ENCODE measurements at places on chromosomes 3 and 15.

- peak; percentile 70 for DNase-seq
Observed at GRCh38 chr3:187318819-187319616, 27.5 kb upstream of the MASP1 start.

DNA sequence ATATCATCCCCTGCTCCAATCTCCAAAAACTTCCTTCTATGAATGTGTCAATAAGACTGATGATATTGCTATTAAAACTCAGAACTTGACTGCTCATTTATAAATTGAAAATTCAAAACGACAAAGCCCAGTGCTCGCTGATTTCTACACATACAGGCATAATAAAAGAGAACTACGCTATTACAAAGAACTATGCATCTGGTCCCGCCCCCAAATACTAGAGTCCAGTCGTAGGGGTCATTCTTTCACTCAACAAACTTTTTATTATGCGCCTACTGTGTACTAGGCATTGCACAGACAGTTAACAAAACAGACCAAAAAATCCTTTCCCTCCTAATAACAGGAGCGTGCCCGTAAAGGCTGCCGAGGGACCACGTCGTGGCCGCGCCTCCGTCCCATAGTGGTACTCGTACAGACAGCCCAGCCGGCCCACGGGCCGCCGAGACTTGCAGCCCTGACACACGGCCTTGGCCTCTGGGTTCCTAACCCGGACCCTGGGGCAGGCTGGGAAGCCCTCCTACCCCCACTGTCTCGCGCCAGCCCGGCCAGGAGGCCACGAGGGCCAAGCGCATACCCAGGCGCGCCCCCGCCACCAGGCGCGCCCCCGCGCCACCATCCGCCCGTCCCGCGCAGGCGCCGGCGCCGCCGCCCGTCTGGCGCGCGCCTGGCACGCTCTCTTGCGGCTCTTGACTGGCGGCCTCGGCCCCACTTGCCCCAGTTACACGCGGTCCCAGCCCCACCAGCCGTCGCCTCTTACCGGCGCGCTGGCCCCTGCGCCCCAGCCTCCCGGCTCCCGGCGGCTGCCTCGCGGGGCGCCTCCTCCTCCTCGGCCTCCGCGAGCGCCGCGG is 757 bp downstream of the AVEN start:
- DNase-seq: peak; percentile 68

GRCh38 chr3:168250415-168250861 is 154.7 kb upstream of the GOLIM4 start:
- no peak for DNase-seq

- DNase-seq: no peak
Observed at GRCh38 chr15:57533448-57533799, 58.3 kb upstream of the MYZAP start.

- DNase-seq: no peak
Observed at GRCh38 chr15:43483297-43484128, 9.4 kb downstream of the TP53BP1 start.

GRCh38 chr3:129315223-129315997 is 36.7 kb downstream of the HMCES start:
- no peak for DNase-seq

GRCh38 chr3:121835465-121835801 is 424 bp downstream of the EAF2 start:
- no peak for DNase-seq

DNA sequence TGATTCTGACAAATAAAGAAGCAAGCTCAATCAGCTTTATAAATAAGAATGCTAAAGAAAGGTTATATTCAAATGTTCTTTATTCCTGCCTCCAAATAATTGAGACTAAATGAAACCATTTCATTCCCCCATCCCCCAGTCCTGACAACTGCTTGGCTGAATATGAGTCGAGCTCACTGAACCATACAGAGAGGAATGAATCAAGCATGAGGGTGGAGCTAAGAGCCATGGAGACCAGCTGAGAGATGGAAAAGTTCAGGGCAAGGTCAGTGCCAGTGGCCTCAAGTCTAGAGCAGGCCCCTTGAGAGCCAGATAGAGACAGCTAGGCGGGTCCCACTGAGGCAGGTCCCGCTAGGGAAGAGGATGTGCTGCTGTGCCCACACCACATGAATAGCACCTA is 188.7 kb upstream of the EIF1B start:
- DNase-seq: no peak

DNA sequence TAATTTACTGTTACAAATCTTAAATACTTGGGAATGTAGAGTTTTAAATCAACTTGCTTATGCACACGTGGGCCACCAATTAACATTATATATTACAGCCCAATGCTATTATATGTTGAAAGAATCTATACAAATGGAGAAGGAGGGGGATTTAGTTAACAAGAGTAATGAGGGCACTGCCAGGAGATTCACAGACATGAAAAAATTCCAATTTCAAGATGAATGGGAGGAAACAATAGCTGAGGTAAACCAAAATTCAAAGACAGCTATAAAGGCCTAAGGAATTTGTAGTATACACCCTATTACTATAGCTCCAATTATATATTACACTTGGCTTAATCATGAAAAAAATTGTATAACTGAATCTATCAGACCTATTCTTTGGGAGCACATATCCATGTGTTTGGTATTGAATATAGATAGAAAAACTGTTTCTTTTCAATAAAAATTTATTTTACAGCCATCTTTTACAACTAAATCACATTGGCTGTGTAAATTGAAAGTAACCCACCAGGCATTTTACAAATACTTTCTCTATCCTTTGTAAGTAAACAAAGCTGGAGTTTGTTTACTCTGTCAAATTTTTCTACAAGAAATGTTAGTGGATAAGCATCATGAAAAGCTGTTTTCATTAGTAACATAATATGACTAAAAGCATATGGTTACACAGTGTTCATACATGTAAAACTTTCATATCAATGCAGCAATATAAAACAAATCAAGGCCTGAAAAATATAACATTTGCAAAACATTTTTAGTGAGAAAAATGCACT is 1045.8 kb downstream of the ROBO1 start:
- DNase-seq: no peak

DNA sequence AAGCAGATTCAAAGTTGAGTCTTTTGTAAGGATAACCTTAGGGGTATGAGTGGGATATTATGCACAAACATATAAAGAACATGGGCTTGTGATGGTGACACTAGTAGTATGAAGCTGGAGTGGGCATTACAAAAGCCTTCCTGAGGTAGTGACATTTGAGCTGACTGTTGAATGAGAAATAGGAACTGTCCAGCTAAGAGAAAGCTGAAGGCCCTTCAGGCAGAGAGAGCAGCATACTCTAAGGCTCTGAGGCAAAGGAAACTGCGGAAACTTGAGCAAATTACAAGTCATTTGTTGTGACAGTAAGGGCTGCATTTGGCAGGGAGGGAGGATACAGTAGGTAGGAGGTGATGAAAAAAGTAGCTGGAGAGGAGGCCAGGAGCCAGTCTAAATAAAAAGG is 190.7 kb upstream of the CD96 start:
- DNase-seq: no peak

DNA sequence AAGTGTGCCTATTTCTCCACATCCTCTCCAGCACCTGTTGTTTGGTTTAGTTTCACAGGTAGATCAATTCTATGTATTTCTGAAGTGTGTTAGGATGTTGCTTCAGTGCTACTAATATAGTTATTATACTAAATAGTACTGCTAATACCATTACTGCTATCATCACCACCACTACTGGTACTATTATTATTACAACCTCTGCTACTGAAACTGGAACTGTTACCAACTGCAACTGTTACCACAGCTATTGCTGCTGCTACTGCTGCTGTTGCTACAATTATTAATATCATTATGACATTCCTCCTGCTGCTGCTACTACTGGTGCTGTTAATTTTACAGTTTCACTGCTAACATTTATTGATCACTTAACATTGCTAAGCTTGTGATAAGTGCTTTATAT is 8.3 kb upstream of the LMOD3 start:
- DNase-seq: no peak

- no peak for DNase-seq
Observed at GRCh38 chr3:134901461-134901860, 106.4 kb downstream of the EPHB1 start.

DNA sequence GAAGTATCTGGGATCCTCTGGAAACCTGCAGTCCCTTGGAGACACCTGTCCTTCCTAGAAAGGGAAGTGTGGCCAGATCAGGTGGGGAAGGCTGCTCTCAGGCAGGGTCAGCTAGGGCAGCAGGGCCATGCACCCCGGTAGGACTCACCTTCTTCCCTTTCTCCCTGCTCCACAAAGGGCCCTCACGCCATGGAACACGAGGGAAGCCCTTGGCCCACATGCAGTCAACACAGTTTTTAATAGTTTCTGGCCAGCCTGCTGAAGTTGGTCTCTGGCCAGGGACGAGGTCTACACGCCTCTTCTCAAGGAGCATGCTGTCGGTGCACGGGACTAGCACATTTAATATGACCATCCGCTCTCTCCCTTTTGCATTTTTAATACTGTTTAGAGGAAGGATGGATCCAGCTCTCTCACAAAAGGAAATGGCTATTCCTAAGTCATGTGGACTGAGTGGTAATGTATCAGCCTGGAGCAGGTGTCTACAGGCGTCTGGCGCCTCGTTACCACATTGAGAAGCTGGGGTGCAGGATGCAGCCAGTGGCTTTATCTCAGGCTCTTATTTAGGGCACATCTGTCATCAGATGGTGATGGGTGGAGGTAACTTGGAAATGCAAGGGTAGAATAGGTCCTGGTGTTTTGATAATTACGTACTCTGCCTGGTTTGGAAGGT is 153.9 kb downstream of the KLF13 start:
- no peak for DNase-seq

GRCh38 chr3:140742116-140742515 is 64.3 kb downstream of the TRIM42 start:
- no peak for DNase-seq

DNA sequence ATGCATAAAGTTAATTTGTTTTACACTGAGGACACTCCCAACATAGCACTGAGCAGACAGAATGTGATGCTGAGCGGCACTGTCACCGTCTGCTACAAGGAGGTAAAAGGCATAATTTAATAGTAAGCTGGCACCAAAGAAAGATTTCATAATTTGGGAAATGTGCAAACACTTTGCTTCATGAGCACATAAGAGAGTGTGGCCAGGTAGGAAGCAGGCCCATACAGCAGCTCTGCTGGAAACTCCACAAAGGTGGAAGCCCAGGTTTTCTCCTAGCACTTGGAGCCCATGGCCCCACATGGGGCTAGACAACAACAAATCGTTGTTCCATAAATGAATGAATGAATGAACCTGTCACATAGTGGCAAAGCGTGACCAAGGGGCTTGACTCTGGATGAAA is 68.5 kb upstream of the CACNA2D3 start:
- DNase-seq: no peak

- DNase-seq: no peak
Observed at GRCh38 chr3:148106062-148106461, 591.6 kb upstream of the AGTR1 start.

- no peak for DNase-seq
Observed at GRCh38 chr3:52649461-52650210, 36.1 kb downstream of the PBRM1 start.

DNA sequence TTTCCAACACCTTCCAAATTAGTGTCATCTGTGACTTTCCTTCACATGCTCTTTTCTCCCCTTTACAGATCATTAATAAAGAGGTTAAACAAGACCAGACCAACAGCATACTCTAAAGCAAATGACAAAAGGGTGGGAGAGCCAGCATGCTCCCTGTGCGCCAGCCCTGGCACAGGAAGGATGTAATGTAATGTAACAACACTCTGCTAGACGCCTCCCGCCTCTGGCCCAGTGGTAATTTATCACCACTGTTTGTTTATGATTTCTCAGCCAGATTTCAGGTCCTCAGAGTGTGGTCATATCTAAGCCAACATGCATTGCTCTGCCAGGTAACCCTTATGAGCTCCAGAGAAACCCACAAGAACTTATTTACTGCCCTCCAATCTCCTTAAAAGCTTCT is 189.5 kb upstream of the WNT5A start:
- DNase-seq: no peak

GRCh38 chr3:142029052-142029642 is 120.2 kb downstream of the TFDP2 start:
- DNase-seq: no peak

DNA sequence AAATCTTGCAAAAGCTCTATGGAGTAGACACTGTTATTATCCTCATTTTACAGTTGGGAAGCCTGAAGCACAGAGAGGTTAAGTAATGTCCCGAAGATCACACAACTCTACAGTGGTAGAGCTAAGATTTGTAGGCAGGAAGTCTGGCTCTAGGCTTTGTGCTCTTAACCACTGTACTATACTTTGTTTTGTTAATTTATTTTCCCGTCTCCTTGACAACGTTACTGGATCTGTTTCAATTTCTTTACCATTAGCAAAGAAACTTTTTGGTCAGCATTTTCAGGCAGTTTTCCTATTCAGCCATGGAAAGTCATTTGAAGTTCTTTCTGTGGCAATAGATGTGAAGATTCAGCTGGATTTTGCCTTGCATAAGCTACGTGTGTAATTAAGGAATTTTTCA is 51.7 kb downstream of the OTOL1 start:
- no peak for DNase-seq

GRCh38 chr3:18556503-18557135 is 131.5 kb upstream of the SATB1 start:
- no peak for DNase-seq

DNA sequence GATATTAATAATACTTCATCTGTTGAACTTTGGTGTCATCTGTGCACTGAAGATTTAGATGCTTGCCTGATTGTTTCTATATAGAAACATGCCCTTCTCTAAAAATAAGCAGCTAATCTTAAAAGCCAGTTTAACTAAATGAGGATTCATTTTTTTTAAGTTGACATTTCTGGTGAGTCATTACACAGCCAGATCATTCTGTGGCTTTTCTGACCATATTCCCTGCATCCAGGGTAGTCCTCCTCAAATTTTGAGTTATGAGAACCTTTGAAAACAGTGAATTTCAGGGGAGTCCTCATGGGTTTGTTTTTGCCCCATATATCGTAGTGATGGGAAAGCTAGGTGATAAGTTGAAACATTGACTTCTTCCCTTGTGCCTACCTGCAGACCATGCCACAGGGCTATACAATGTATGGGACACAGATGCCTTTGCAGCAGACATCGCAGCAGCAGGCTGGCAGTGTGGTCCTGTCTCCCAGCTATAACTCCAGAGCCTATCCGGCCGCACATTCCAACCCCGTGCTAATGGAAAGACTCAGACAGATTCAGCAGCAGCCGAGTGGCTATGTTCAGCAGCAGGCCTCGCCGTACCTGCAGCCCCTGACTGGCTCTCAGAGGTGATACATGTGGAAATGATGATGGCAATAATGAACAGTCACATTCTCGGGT is 26.5 kb upstream of the P2RY12 start:
- DNase-seq: no peak

DNA sequence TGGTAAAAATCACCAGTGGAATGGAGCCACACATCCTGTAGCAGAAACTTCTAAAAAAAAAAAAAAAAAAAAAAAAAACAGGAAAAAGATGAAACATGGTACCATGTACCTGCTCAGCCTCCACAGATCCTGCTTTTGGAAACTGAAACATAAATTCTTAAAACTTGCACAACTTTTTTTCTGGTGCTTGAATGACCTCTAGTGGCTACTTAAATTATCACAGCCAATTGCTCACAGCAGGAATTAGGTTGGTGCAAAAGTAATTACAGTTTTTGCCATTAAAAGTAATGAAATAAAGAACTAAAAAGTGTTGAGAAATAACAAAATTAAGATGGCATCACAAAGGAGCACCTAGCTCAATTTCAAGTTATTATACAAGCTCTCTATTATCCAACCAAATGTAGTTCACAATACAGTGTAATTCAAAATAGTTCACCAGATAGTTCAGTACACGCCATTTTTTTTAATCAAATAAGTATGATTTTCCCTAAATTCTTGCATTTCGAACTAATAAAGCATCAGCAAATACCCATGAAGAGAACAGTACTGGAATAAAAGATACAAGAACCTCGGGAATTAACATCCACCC is 80.6 kb downstream of the ULK4 start:
- DNase-seq: no peak

Measured in right atrium auricular region (tissue), 2 donors.